ENCODE measurements at places on chromosomes 16 and 17.

GRCh38 chr17:66535611-66536010 lies 233.2 kb downstream of the PRKCA start:
- no peak for DNase-seq

DNA sequence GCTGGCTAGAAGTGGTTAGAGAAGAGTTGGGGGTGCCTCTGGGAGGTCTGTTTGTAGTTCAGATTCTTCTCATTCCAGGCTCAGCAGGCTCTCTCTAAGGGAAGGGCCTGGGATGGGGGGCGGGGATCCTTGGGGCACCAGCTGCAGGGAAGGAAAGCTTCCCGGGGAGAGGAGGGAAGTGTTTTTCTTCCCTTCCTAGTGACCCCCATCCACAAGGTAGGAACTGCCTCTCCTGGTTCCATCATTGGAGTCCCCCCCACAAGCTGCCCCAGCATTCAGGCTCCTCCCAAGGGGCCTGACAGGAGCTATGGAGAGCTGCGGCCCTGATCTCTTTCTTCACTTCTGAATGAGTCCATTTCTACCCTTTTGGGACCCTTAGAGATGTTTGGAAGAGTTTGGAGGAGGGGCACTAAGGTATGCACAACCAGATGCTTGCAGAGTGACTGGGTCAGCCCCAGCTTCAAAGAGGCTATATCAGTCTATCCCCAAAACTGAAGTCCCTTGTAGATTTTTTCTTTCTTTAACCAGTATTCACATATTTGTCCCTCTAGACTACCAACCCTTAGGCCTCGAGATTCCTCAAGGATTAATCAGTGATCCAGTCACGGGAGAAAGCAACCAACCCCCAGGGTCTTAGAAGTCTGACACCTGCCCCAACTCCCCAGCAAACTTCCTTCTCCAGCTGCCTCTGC lies 13.9 kb upstream of the FZD2 start:
- no peak for DNase-seq

DNA sequence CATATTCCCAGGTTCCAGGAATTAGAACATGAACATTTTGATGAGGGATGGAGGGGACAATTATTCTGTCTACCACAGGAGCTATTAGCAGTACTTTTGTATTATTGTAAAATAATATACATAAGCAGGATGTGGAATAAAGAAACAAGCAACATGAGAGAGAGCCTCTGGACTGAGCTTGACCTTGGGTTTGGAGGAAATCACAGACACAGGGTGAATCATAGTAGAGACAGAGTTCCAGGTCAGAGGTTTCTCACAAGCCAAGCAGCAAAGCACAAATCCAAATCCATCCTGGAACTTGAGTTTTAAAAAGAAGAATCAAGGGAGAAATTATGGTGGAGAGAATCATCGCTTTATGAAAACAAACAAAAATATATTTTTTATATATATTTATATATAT lies 5.1 kb downstream of the KRT31 start:
- DNase-seq, result no peak

GRCh38 chr17:18093616-18094408 lies 6.1 kb downstream of the DRG2 start:
- no peak for DNase-seq

DNA sequence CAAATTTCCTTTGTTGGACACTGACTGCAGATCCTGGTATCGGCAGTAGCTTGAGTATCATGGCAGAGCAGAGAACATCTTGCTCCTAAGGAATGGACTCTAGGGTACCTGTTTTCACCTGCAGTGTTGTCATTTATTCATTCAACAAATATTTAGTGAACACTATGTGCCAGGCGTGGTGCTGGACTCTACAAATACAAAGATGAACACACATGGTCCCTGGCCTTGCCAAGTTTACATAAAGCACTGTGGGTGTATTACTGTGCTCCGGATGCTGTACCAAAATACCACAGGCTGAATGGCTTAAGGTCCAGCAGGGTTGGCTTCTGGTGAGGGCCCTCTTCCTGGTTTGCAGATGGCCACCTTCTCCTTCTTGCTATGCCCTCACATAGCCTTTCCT lies 14.2 kb upstream of the CCR7 start:
- DNase-seq, result no peak

- DNase-seq, result no peak
Measured at GRCh38 chr17:48612456-48612853, 1.6 kb upstream of the HOXB7 start.

DNA sequence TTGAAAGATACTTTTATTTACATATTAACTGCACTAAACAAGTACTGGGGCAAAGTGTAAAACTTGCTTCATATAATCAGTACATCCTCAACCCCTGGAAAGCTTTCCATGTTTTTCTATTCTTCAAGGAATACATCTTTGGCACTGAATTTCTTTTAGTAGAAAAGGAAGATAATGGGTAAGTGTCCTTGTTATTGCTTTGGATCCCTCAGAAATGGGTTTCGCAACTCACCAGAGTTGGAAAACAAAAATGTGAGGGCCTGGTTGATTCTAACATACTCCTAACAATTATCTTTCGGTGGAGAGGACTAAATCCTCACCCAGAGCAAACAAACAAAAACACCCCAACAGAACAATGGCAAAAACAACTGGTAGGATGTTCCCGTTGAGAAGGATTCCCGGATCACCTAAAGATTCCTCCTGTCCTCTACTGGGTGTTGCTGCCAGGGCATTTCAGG lies 120.4 kb downstream of the PARN start:
- DNase-seq, result no peak

DNA sequence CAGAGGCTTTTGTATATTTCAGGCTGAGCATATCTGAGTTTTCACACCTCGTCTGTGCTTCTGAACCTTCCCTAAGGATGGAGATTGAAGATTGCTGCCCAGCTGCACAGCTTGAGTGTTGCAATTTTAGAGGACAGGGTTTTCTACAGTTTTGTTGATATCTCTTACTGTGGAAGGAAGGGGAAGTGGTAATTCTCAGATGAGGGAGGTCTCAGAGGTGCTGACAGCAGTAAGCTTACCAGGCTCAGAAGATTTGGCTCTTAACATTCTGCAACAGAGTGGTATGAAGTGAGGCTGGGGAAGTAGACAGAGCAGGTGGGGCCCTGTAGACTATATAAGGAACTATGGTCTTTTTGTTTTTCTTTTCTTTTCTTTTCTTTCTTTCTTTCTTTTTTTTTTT lies 45.8 kb upstream of the ARHGAP17 start:
- no peak for DNase-seq

DNA sequence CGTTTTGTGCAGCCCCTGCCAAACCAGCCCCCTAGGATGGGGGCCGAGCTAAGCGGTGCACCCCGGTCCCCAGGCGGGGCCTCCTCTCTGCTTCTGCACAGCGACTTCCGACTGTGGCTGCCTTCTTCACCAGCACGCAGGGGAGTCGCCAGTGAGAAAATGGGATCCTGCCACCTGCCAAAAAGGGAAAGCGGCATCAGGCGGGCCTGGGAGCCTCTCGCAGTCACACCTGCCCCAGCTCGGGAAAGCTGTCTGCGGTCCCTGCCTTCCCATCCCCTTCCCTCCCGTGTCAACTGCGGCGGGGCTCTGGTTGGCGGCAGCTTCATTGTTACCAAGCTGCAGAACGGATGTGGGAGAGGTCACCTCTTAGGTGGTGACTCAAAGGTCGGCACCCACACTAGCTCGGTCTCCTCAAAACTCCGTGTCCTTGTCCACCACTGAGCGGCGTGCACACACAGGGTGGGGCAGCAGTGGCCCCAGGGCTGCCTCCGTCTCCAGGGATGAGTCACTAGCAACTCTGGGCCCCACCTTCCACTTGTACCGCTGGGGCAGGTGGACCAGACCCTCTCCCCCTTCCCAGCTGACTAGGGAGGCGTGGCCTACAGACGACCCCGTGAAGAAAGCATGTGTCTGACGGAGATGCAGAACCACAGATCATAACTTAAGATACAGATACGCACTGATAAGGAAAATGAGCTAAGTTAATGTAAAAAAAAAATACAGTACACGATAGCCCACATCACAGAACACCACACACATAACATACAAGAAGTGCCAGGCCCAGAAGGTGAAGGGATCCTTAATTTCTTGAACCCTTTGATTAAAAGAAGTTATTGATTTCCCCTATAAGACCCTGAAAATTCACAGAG lies 1.5 kb upstream of the PCYT2 start:
- DNase-seq, result no peak

GRCh38 chr17:2062571-2063183 lies 7.8 kb downstream of the HIC1 start:
- DNase-seq, result no peak

DNA sequence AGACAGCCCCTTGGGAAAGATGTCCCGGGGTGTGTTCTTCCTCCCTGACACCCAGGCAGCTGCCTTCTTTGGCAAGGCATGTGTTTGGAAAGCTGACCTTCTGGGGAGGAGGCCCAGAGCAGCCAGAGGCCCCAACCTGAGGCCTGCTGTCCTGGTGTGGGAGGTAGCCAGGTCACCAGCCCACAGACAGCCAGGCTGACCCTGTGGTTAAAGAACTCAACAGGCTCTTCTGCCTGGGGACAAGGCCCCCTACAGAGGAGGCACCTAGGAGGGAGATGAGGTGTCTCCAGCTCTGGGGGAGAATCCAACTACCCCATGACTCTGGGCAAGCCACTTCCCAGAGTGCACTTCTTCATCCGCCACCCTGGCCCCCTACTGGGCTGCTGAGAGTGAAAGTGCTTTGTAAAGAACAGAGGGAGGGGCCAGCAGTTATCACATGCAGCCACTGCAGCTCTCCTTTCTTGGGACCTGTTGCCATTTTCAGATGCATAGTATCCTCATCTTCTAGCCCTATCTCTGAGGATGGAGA lies 13.1 kb upstream of the SREBF1 start:
- DNase-seq, result no peak

DNA sequence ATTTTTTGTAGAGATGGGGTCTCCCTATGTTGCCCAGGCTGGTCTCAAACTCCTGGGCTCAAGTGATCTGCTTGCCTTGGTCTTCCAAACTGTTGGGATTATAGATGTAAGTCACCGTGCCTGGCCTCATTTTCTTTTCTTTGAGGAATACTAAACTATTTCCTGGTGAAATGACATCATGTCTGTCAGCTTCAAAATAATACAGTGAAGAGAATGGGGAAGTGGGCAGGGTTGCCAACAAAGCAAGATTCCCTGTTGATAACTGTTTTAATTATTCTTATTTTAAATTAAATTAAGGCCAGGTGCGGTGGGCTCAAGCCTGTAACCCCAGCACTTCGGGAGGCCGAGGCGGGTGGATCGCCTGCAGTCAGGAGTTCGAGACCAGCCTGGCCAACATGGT lies 21.1 kb downstream of the PIPOX start:
- no peak for DNase-seq

DNA sequence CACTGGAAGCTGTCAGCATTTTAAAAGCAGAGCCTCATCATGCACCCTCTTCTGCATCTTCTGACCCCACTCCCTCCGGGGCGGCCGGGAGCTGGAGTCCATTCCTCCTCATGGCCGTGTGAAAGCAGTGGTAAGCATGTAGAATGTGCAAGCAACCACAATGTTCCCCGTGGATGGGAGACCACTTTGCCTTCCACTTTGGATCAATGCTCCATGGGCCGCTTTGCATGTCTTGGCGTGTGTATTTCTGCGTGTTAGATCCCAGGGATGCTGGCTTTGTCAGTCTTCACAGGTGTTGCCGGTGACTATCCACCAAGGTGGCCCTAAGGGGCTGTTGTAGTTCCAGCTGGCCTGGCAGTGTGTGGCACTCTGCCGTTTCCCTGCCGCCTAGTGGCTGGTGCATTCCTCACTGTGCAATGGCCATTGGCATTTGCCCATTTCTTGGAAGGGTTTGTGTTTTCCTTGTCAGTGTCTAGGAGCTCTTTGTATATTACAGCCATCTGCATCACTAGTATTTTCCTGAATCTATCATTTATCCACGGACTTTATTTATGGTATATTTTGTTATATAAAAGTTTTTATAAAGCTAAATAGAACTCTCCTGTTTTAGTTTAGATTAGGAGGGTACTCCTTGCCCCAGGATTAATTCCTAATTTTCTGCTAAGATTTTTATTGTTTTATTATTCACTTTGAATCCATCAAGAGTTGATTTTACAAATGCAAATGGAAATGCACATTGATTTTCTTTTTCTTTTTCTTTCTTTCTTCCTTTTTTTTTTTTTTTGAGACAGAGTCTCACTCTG lies 5.8 kb upstream of the ALDH3A1 start:
- DNase-seq, result no peak

DNA sequence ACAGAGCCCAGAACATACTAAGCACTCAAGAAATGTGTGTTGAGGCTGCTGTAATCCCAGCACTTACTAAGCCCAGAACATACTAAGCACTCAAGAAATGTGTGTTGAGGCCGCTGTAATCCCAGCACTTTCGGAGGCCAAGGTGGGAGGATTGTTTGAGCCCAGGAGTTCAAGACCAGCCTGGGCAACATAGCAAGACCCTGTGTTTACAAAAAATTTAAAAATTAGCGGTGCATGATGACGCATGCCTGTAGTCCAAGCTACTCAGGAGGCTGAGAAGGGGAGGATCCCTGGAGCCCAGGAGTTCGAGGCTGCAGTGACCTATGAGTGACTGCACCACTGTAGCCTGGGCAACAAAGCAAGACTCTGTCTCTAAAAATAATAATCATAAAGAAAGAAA lies 6.7 kb upstream of the ZDHHC1 start:
- DNase-seq, result no peak

DNA sequence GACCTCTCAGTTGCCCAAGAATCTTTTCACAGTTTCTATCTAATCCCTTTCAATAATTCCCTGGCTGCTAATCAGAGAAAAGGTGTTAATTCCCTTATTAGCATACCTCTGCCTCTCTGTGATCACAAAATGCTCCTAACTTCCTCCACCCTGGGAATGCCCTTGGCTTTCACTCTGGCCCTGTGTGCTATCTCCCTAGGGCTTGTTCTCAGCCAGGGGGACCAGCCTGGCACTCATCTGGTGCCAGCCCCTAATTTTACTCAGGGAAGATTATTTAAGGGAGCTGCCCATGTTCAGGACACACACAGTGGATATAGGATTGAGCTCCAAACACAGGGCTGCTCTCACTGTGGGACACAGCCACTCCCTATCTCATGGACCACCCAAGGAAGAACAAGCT lies 225.2 kb downstream of the GRIN2A start:
- DNase-seq, result no peak

DNA sequence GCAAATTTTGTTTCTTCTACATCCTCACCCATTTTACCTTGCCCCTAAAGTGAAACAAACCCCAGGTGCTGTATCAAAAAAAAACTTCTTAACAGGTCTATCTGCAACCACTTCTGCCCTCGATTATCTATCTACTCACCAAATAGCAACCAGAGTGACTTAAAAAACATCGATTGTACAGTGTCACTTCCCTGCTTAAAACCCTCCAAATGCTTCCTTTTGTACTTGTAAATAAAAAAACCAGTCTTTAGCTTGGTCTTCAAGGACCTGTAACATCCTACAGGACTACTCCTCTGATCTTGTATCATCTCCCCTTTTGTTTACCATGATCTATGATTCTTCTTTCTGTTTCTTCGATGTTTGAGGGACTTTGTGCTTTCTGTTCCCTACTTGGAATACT lies 82.7 kb upstream of the CORO6 start:
- no peak for DNase-seq

- DNase-seq, result no peak
Measured at GRCh38 chr16:17377360-17378324, 93.1 kb downstream of the XYLT1 start.
